ENCODE measurements at places on chromosomes 11 and 22.

GRCh38 chr11:115759622-115760460 is 255.6 kb upstream of the CADM1 start:
- DNase-seq: no peak

DNA sequence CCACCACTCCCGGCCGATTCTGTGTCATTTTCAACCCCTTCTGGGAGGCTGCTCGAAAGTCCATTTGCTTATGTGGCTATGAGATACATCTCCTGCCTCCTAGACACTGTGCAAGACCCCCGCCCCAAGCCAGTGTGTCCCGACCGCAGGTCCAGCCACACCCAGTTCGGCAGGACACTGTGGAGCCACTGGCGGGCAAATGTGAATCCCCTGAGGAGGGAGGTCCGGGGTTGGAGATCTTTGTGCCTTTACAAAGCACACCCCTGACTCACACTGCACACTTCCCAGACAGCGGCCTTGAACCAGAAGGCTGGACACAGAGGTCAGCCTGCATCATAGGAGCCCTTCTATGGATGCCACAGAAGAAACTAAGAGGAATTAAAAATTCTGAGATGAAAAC is 17.4 kb downstream of the FXYD6 start:
- no peak for DNase-seq

DNA sequence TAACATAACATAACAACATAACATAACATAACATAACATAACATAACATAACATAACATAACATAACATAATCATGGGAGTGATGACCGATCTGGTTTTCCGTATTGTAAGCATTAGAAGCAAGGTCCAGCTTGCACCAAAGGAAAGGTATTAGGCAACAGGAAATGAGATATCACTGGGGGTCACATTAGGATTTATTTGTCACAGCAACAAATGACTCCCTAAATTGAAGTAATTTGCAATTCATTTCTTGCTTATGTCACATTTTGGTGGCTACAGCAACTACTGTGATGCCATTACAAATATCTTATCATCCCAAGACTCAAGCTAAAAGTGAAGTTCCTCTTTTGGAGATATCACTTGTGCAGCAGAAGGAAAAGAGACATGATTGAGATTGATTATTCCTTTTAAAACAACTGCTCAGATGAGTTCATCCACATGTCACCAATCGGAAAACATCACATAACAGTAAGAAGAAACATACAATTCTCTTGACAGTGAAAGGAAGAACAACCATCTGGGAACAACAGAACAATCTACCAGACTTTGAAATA is 1331.1 kb upstream of the RAG2 start:
- DNase-seq: no peak

DNA sequence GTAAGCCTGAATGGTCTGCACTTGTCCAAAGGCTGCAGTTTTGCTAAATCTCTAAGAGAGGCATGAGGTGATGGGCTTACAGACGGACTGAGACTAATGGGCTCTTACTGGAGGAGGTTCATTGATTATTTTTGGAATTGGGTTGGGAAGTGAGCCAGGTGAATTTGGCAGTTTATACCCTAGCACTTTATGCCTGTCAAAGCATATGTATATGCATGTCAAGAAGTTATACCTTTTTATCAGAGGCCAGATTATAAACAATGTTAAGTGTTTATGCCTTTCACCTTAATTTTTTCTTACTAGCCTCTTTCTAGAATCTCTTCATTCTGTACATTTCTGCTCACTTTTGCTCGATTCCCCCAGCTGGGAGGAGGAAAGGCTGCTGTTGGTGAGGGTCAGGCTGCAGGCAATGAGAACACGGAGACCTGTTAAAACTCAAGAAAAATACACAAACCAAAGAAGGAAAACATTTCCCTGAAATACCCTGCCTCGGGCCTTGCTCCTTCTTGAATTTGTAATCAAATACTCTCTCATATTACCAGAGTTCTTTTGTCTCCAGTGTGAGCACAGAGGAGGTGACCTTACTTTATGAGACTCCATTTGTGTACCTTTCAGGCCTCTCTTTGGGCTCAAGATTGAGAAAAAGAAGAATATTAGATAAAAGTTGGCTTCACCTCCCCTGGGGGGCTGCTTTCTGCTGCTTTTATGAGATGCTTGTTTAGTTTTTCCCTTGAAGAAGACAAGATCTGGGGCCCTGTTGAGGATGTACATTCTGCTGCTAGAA is 19.6 kb downstream of the NAT10 start:
- no peak for DNase-seq

- peak; percentile 22 for DNase-seq
Observed at GRCh38 chr11:2533587-2534133, 88.9 kb downstream of the KCNQ1 start.

DNA sequence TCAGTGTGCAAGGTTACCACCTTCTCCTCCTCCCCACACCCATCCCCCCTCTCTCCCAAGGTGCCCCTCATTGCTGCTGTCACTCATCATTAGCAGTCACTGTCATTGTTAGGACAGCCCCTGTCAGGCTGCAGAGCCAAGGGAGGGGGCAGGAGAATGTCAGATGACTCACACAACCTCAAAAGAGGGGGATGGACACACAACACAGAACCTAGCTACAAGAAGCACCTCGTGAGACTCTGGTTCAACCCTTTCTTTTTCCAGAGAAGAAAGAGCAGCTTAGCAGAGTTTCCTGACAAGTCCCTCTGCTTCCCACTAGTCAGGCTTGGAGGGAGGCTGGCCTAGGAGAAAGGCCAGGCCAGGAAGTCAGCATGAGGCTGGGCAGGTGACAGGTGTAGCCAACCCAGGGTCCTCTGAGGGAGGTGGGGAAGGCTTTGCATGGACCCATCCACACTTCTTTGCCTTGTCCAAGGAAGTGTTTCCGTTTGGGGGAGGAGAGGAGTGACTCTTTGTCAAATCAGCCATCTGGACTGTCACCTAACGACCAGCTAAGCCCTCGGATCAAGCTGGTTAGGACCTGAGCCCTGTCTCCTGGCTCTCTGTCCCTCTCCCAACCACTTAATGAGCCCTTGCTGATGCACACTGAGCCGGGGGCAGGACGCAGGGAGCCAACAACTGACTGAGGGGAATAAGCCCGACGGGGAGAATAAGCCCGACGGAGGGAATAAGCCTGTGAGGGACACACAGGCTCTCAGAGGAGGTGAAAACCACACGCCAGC is 18.3 kb downstream of the ADORA2A start:
- DNase-seq: no peak

GRCh38 chr11:133403900-133404299 is 128.4 kb downstream of the OPCML start:
- DNase-seq: no peak
